ENCODE measurements at places on chromosomes 7 and 10. TPM values are rescaled to one million over a fixed set of nuclear protein-coding genes. Genes with fewer than 3 reads are reported as not detected.

DNA sequence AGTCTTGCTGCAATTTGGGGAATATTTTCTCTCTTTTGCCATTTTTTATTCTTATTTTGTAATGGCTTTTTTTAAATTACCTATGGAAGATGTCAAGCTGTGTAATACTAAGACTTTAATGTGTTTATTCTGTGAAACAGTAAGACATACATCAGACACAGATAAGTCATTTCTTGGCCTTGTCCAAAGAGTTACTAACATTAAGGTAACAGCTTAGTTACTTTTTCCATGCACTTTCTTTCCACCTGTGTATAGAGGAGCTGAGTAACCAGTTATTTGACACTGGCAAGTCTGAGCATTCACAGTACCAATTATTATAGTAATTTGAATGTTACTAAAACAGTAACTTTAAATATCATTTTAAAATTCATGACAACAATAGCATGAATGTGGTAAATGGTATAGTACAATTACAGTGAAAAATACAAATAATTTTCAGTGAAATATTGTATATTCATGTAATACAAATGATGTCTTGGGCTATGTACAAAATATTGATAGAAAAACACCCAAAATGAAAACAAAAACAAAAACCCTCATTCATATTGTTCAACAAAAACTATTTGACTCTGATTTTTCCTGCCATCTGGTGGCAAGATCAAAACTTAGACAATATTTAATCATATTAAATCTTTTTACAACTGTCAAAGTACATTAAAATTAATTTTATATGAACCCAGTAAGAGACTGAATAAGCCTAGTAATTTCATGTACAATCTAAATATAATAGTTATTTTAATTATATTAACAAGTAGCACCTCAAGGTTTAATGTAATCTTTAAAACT, 259.8 kb upstream of the SEMA3A start:
- no peak for DNase-seq

DNA sequence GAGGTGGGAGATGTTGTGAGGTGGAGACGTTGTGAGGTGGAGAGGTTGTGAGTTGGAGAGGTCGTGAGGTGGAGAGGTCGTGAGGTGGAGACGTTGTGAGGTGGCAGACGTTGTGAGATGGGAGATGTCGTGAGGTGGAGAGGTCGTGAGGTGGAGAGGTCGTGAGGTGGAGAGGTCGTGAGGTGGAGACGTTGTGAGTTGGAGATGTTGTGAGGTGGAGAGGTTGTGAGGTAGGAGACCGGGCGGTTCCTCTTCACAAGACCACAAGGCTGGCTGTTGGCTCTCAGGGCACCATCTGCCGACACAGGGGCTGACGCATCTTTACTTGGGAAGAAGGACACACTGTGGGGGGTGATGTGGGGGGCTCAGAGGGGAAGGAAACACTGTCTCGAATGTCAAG, 34.7 kb upstream of the SHH start:
- no peak for DNase-seq

DNA sequence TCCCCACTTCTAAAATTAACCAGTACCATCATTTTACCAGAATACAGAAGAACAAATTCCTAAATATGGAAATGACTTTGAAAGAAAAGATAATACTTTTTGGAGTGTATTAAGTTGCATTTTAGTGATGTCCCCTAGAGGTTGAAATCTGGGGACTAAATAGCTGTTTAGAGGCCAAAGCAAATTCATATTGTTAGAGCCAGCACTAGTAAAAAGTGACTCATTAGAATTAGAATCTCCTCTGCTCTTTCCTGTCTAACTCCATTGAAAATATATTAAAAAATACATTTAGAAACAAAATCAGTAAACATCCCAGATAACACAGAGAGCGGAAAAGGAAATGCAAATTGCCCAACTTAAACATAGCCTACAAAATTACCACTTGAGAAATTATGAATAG, 1189.6 kb upstream of the C7orf33 start:
- DNase-seq, result no peak

Gene PITX3
- total RNA-seq, result 8.3 TPM

DNA sequence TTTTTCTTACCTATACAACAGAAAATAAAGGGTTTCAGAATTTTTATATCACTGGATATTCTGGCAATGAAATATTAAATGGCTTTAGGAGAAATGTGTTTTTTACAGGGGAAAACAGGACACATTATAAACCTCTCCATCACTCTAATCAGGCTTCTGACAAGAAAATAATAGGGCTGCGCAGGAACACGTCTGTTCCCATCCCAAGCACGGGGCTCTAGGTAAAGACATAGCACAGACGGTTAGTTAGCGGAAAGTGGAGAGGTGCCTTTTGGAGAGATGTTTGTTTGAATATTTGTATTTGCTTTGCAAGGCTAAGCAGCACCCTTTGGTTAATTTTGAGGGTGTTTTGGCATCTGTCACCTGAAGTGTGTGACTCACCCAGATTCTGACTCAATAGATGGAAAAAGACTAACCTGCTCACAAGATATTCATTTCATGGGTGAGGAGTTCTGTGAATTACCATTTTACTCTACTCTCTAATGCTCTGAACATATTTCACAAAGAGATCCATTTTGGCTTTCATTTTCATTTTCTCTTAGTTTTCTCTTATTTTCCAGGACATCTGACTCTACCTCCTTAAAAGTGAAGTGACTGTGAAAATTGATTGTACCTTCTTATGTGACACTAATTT, 174.5 kb upstream of the AKR1E2 start:
- DNase-seq, result no peak

Gene CLCN1
- 3.6 TPM for total RNA-seq

Data from psoas muscle (tissue), 8 donors.